ENCODE measurements at places on chromosomes 16 and 17. TPM values are rescaled to one million over a fixed set of nuclear protein-coding genes. Genes with fewer than 3 reads are reported as not detected.

GRCh38 chr17:79201536-79202227 lies 127.1 kb downstream of the ENGASE start:
- no peak for DNase-seq

Gene CHMP6
- 35.7 TPM for total RNA-seq

Gene RAB26
- total RNA-seq: 2.3 TPM

- DNase-seq: no peak
Measured at GRCh38 chr17:47604598-47604927, 45.2 kb upstream of the KPNB1 start.

Gene OR2C1
- total RNA-seq: not detected

DNA sequence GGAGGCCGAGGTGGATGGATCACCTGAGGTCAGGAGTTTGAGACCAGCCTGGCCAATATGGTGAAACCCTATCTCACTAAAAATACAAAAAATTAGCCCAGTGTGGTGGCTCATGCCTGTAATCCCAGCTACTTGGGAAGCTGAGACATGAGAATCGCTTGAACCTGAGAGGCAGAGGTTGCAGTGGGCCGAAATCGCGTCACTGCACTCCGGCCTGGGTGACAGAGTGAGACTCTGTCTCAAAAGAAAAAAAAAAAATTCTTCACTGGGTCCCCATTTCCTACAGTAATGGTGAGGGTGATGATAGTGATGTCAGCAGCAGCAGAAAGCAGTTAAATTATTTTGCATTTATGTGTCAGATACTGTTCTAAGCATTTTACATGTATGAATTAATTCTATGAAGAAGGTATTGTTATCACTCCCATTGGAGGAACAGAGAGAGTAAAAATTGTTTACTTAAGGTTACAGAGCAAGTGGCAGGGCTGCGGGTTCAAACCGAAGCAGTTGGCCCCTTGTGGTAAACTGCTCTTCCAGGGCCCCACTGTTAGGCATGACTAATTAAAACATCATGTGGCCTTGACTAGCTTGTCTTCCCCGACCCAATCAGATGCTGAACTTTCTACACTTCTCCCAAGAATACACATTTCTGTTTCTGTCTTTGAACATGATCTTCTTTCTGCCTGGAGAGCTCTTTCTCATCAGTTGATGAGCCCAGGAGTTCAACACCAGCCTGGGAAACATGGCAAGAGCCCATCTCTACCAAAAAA lies 45.8 kb downstream of the STAT3 start:
- DNase-seq: no peak

- no peak for DNase-seq
Measured at GRCh38 chr16:10239640-10240039, 57.4 kb upstream of the GRIN2A start.

- no peak for DNase-seq
Measured at GRCh38 chr16:78211946-78212345, 112.5 kb downstream of the WWOX start.

DNA sequence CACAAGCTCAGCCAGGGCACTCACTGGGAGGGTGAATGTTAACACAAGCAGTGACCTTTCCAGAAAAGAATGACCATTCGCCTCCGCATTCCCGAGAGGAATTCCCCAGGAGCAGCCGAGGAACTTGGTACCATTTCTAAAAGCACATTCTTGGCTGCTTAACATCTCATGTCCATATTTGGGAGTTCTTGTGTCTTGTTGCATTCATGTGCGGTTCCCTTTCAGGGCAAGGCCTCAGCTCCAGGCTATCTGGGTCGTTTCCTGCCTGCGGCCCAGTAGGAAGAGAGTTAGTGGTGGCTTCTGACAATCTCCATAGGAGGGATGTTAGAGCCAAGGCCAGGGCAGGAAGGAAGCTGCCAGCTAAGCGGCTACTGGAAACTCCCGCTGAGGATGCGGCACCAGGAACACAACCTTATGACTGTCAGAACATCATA lies 27.8 kb upstream of the MEAK7 start:
- peak; percentile 94 for DNase-seq

Gene KRT39
- total RNA-seq: not detected

DNA sequence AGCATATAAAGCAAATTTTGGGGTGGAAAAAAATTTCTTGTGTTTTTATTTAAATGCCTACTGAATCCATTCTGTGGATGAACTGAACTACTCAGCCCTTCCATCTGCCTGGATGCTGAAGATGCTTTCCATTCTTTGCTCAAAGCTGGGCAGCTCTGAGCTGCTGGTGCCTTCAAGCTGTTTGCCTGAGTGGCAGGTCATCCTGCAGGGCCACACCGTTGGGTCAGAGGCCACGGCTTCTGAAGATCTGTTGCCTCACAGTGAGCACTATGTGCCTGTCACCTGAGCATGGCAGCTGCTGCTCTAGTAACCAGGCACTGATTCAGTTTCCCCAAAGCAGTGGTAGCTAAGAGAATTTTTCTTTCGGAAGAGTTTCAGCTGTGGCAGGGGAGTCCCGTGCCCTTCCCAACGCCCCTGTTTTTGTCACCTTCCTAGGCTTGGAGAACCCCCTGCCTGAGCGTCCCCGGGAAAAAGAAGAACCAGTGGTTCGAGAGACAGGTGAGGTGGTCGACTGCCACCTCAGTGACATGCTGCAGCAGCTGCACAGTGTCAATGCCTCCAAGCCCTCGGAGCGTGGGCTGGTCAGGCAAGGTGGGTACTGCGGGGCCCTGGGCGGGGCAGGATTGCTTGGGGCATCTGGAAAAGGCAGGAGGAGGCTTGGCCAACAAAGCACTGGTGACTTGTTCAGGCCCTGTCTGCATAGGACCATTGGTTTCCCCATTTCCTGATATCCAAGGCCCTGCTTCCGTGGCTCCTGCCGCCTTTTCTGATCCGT lies 8.5 kb downstream of the PLK1 start:
- no peak for DNase-seq

- DNase-seq: no peak
Measured at GRCh38 chr17:6422654-6423241, 12.2 kb downstream of the AIPL1 start.

GRCh38 chr17:19978805-19979211 lies 1.2 kb upstream of the AKAP10 start:
- DNase-seq: no peak

Gene ZACN
- total RNA-seq: not detected

Gene SLC6A2
- total RNA-seq: not detected

- DNase-seq: no peak
Measured at GRCh38 chr16:79169239-79169638, 431.3 kb downstream of the MAF start.

DNA sequence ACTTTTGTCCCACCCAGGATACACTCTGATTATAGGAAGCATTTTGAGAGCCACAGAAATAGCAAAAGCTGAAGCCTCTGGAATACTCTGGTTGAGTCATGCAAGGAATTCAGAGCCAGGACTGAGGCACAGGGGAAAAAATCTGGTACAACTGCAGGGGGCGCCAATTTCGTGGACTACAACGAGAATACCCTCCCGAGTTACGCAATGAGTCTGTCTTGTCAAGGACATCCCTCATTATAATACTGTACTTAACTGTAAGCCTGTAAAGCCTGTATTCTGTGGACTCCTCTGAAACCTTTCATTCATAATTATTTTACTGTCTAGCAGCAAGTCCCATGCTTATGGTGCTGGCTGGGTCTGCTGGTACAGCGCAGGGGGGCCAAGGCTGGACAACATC lies 7.8 kb downstream of the HOXB1 start:
- no peak for DNase-seq

Gene FN3K
- total RNA-seq: 2.0 TPM

DNA sequence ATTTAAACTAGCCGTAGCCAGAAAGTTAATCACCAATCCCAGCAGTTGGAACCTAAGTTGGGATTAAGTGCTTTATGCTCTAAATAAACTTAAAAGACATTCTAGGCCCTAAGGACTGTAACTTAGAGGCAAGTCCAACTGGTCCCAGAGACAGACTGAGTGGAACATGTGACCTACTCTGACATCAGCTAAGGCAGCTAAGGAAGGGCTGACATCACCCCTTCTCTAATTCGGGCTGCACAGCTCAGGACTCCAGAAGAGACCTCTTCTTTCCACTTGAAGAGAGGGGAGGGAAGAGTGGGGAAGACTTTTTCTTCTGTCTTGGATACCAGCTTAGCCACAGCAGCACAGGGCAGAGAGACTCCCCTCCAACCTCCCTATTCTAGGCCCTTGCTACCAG lies 565.2 kb downstream of the CDH8 start:
- no peak for DNase-seq

DNA sequence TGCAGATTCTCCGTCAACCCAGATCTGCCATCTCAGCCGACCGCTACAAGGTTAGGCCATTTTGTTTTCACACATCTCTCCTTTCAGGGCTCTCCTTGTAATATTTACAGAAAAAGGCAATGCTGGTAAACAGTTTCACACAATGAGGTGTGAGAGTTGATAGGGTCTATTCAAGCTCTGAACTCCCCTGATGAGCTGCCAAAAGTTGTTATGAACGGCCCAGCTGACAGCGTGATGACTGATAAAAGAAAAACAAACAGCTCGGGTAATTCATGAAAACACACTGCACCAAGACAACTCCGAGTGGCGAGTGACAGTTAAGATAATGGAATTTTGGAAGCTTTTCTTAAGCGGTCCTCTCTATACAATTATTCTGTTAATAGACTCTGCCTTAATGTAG lies 68.1 kb upstream of the IRX5 start:
- DNase-seq: no peak

DNA sequence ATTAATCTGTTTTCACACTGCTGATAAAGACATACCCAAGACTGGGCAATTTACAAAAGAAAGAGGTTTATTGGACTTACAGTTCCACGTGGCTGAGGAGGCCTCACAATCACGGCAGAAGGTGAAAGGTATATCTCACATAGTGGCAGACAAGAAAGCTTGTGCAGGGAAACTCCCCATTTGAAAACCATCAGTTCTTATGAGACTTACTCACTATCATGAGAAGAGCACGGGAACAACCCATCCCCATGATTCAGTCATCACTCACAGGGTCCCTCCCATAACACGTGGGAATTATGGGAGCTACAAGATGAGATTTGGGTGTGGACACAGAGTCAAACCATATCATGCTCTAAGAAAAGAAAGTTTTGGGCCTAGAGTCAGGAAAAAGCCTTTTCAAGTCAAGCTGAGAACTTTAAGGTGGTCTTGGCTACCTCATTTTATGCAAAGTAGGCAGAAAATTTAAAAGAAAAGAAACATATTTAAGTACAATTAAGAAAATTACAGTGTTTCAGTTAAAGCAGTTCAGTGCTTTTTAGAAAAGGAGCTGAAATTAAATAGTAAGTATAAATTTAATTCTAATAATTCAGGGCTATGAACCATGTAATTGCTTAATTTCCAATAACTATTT lies 24.9 kb upstream of the CRYM start:
- peak; percentile 81 for DNase-seq

DNA sequence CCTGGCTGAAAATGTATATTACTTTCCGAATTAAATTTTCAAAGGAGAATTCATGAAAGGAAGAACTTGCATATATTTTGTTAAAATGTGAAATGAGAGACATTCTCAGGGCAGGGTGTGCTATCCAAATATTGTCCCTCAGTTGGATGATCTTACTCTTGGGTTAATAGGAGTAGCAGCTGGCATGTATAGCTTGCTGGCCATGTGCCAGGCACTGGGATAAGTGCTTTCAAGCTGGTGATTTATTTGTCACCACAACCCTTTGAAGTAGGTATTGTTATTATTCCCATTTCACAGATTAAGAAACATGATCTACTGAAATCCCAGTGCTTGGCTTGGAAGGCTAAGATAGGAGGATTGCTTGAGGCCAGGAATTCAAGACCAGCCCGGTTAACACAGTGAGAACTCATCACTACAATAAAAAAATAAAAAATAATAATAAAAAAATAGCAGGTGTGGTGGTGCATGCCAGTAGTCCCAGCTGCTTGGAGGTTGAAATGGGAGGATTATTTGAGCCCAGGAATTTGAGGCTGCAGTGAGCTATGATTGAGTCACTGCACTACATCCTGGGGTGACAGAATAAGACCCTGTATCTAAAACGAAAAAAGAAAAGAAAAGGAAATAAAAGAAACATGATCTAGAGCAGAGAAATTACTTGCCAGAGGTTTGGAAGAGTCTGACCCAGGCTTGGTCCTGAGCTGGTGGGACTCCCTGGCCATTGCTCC lies 11.6 kb upstream of the MPHOSPH6 start:
- no peak for DNase-seq

GRCh38 chr16:65106757-65107156 lies 15.1 kb downstream of the CDH11 start:
- DNase-seq: no peak

Gene GRIN2A
- total RNA-seq: not detected

Gene PRR35
- not detected for total RNA-seq

Gene TMEM92
- total RNA-seq: 2.7 TPM

GRCh38 chr16:53946746-53947386 lies 242.9 kb downstream of the FTO start:
- DNase-seq: no peak

DNA sequence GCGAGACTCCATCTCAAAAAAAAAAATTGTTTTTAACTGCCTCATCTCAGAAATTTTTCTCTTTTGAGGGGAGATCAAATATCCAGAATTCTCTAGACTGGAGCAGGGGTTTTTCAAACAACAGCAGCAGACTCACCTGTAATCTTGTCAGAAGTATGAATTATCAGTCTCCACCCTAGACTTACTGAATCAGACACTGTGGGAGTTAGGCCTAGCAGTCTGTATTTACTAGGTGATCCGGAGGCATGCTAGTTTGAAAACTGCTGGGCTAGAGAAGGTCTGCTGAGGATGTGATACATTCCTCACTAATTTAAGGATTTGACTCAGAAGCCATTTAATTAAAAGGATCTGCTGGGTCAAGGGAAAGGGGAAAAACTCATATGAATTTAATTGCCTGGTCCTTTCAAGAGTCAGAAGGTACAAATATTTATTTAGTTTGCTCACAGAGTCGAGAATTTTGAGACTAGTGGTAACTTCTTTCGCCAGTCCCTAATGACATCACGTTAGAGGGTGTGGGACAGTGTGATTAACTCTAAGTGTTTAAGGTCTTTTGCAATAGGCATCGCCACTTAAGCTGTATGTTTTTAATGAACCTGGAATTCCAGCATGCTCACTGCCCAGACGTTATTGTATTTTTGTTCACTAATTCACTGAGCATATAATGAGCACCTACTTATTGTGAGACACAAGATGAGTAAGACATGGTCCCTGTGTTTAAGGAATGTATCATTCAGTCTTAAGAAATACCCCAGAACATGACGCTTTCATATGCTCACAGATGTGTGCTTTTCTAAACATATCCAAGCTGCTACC lies 14.2 kb downstream of the ATP6V0A1 start:
- peak; percentile 13 for DNase-seq

DNA sequence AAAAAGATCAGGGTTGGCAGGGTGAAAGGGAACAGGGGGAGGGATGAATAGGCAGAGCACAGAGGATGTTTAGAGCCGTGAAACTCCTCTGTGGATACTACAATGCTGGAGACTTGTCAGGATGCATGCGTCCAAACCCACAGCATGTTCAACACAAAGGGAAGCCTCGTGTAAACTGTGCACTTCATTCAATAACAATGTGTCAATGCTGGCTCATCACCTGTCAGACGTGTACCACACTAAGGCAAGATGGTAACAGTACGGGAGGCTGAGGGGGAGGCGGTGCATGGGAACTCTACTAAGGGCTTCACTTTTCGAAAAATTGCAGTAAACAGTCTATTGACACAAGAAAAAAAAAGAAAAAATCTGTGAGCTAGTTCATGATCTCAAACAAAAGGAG lies 63.7 kb downstream of the C16orf95 start:
- DNase-seq: no peak
